Pancreas (tissue), 10 donors: ENCODE measurements at places on chromosomes 7 and 10. TPM values are rescaled to one million over a fixed set of nuclear protein-coding genes. Genes with fewer than 3 reads are reported as not detected.

DNA sequence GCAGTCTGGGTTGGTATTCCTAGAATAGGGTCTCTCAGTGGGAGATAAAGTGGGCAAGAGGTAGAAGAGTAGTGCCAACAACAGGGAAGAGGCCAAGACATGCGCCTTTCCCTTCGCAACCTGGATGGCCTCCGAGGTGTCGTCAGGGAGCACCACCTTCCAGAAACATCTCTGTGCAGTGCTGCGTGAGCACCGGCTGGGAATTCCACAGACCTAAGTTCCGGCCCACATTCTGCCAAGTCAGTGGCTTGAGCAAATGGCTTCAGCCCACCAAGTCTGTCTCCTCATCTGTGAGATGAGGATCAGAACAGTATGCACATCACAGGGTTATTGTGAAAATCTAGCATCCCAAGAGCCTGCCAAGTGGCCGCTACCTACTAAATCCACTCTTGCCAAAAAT is 40.6 kb downstream of the CCDC3 start:
- H3K4me3 ChIP-seq, result no peak overlapping the region
- H3K27me3 ChIP-seq, result no peaks in the 10 kb centered on the region
- no peaks in the 10 kb centered on the region for H3K36me3 ChIP-seq
- H3K27ac ChIP-seq, result no peak overlapping the region
- H3K4me1 ChIP-seq, result peaks cover 5% of the 10 kb centered on the region
- no peak for DNase-seq

- H3K27me3 ChIP-seq, result no peaks in the 10 kb centered on the region
- no peaks in the 10 kb centered on the region for H3K36me3 ChIP-seq
- H3K4me3 ChIP-seq, result no peak overlapping the region
- DNase-seq, result no peak
Observed at GRCh38 chr7:101978683-101979082, 161.3 kb downstream of the CUX1 start.

The ZNF425 gene
- 1.0 TPM for total RNA-seq

The HMX2 gene
- 0.25 TPM for total RNA-seq

DNA sequence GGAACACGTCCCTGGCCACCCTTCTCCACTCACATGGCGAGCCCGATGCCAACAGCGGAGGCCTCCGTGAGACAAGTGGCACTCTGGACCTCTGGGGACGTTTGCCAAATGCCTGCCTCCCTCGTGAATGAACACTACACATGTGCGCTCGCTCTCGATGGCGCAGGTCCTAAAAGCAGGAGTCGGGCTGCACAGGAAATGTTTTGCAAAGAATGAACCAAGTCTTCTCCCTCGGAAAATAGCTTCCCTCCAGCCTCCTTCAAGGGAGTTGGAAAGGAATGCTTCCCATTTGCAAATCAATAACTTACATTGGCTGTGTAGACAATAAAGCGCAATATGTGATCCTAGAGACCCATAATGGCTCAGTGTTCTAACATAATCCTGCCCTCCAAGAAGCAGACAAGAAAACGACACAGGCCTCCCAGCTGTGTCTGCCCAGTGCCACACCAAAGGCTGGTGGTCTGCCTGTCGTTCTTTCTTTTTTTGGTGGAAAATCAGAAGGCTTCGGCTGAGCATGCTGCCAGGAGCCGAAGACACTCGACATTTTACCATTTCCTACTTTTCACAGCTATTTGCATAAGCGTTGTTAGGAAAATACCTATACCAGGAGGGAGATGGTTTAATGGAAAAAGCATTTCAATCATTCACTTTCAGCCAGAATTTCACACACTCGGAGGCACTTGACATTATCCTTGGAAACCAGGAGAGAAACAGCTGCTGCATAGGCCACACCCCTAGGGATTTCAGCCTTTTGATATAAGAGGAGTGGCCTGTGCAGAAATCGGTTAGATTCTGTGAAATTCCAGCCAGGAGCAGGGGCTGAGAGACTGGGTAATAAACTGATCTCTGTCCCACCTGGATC is 38.4 kb downstream of the ATXN7L1 start:
- H3K27me3 ChIP-seq, result no peaks in the 10 kb centered on the region
- no peaks in the 10 kb centered on the region for H3K36me3 ChIP-seq
- H3K4me1 ChIP-seq, result no peaks in the 10 kb centered on the region
- DNase-seq, result no peak

The IQUB gene
- 0.43 TPM for total RNA-seq

- no peak overlapping the region for H3K27ac ChIP-seq
- DNase-seq, result no peak
- H3K27me3 ChIP-seq, result no peaks in the 10 kb centered on the region
- no peak overlapping the region for H3K4me3 ChIP-seq
Observed at GRCh38 chr10:122273966-122274545, 3.0 kb downstream of the BTBD16 start.

- H3K36me3 ChIP-seq, result no peaks in the 10 kb centered on the region
- H3K4me3 ChIP-seq, result no peak overlapping the region
- DNase-seq, result no peak
- no peaks in the 10 kb centered on the region for H3K4me1 ChIP-seq
- no peak overlapping the region for H3K27ac ChIP-seq
Observed at GRCh38 chr7:33072471-33072870, 9.9 kb upstream of the NT5C3A start.

The ADAP1 gene
- total RNA-seq, result 14.3 TPM
